ENCODE measurements at places on chromosomes 2 and 18.

DNA sequence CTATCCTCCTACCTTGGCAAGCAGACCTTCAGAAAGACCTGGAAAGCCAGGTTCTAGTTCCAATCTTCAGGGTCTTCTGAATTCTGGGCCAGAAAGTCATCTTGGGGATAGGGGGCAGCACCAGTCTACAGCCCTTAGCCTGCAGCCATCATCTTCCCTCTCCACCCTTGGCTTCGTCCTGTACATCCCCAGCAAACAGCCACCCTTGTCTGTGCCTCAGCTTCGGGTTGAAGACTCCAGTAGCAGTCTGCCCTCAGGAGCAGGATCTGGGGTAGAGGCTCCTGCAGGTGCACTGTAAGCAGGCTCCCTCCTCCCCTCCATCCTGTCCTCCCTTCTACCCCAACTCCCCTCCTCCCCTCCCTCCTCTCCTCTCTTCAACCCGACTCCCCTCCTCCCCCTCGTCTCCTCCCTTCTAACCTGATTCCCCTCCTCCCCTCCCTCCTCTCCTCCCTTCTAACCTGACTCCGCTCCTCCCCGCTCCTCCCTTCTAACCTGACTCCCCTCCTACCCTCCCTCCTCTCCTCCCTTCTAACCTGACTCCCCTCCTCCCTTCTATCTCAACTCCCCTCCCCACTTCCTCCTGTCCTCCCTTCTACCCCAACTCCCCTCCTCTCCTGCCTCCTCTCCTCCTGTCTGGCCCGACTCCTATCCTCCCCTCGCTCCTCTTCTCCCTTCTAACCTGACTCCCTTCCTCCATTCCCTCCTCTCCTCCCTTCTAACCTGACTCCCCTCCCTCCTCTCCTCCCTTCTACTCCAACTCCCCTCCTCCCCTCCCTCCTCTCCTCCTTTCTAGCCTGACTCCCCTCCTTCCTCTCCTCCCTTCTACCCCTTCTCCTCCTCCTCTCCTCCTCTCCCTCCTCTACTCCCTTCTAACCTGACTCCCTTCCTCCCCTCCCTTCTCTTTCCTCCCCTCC lies 90.1 kb upstream of the SMAD2 start:
- DNase-seq, result no peak

- DNase-seq, result no peak
Observed at GRCh38 chr2:48444404-48444803, 85.5 kb upstream of the STON1 start.

DNA sequence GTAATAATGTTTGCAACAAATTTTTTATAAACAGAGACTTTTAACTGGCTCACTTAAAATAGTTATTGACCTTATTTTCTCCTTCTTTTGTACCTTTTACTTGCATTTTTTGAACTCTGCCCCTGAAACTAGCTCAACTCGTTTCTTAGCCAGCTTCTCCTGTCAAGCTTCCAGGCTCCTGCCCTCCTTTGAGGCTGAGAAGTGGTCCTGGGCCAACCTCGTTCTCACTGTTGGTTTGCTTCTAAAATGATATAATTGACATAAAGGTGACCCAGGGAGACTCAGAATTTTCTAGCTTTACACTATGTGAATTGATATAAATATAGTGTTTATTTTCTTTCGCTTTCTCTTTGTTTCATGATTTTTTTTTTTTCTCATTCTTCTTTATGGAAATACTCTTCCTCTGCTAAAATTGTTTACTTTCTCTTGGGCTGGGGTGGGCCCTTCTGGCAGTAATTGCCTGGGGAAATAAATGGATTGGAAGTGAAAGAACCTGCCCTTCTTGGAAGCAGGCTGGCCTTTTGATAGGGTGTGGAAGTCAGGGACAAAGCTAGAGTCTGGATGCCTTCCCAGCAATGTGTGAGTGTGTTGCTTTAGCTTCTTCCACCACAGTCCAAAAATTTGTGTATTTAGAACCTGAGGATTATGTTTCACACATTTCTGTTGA lies 30.7 kb downstream of the GPD2 start:
- DNase-seq, result no peak

GRCh38 chr2:169676850-169677249 lies 17.4 kb downstream of the CFAP210 start:
- no peak for DNase-seq

DNA sequence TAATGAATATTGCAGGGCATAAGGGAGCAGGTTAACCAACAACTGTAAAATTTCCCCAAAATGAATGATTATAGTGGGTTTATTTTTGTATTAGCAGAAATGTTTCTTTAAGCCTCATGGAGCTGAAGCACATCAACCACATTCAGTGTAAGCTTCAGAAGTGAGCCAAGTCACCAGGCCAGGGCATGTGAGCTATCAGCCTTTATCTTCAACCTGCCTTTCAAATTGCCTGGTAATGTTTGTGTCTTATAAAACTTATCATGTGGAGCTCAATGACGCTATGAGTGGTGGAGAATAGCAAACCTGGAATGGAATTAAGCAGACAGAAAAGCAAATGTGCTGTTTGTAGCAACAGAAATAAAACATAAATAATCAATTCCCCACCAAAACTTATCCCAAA lies 1068.4 kb downstream of the LRP1B start:
- no peak for DNase-seq

DNA sequence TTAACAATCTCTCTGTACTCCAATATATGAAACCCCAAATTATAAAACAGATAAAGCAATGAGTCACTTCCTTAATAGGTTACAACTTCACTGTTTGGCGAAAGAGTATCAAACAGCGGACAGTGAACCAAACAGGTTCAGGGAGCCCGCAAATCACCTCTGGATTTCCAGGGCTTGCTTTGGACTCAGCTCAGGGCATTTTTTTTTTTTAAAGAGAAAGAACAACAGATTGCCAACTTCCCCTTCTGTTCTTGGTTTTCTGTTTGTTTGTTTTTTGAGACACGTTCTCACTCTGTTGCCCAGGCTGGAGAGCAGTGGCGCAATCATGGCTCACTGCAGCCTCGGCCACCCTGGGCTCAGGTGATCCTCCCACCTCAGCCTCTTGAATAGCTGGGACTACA lies 52.7 kb downstream of the ABCB11 start:
- no peak for DNase-seq

DNA sequence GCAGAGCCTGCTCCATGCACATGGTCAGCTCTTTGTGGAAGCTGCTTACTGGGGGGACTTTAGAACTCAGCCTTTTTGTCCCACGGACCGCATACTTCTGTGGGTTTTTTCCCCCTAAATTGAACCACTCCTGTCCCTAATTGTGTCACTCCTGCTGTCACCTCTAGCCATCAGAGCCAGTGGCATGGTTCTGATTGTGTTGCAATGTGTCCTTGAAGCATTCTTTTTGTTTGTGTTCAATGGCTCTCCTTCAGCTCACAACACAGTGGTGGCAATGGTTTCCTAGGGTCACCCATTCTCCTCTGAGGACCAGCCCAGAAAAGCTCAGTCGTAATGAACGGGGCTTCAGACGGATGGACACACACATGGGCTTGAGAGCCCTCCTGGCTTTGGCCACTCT lies 35.4 kb downstream of the CDCA7 start:
- no peak for DNase-seq

- no peak for DNase-seq
Observed at GRCh38 chr2:46540496-46541331, 61.3 kb downstream of the TMEM247 start.

DNA sequence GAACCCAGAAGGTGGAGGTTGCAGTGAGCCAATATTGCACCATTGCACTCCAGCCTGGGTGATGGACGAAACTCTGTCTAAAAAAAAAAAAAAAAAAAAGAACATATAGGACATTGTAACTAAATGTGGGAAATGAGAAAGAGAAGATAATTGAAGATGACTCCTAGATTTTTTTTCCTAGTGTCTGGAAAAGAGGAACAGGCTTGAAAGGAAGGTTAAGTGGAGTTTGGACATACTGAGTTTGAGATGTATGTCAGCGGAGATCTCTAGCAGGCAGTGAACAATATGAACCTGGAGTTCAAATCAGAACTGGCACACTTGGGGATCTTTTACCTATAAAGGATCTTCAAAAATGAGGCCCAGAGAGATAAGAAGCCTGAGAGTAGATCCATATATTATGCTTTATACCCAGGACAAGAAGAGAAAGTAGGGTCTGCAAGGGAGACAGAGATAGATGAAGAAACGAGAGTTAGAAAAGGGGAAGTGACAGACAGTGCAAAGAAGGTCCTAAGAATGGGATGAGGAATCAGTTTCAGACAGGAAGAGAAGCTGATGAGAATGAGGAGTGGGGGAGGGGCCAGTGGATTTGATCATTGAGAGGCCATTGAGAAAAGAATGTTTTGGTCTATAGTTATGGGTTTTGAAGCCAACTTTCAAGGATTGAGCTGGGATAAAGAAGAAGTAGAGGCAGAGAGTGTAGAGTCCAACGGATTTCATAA lies 46.9 kb upstream of the CD28 start:
- DNase-seq, result no peak

GRCh38 chr2:220417503-220417902 lies 790.1 kb downstream of the SLC4A3 start:
- no peak for DNase-seq

DNA sequence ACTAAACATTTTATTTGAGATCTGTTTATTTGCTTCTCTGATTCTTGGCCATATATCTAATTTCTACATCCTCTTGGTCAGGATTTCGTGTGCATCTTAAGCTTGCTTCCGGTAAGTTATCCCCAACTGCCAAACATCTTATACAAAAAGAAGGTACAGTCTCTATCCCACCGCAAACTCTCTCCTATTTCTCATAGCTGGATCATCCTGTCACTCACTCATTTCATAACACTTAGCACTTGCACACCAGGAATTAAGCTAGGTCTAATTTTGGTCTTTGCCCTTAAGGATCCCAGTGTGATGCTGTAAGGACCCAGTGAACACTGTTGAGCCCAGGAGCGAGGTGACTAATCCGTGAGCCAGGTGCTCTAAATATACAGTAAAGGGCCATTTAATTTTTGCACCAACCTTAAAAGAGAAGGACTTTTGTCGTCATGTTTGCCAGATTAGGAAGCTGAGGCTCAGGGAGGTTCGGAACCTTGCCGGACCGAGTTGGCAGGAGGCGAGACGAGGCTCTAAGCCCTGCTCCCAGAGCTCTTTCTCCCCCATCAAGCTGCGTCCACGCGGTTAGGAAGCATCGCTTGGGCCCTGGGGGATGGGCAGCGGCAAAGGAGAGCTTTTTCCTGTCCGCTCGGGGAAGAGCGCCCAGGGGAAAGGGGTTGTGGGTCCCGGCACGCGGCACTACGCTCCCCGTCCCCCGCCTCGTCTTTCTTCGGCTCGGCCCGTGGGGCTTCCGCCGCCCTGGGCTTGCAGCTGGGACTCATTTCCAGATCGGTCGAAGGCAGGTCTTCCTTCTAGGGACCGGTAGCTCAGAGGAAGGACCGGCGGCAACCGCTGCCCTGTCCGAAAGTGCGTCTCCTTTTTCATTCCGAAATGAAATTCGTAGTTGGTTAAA lies 4.1 kb upstream of the ITPRIPL1 start:
- DNase-seq, result no peak

DNA sequence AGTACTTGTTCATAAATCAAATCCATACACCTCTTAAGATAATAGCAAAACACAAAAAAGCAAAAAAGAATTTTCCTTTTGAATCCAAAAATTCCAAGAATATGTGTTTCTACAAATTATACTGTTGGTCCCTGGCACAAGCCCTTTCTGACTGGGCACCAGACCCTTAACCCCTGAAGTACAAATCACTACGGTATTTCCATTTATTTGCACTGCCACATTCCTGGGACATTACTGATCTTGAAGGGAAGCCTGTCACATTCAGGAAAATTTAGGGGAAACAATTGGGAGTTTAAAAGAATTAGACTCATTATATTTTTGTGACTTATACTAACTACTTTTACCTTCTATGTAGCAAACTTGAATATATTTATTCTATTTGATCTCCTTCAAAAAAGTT lies 98.8 kb downstream of the ZNF521 start:
- DNase-seq, result no peak

- no peak for DNase-seq
Observed at GRCh38 chr2:170101789-170102188, 76.2 kb upstream of the MYO3B start.

DNA sequence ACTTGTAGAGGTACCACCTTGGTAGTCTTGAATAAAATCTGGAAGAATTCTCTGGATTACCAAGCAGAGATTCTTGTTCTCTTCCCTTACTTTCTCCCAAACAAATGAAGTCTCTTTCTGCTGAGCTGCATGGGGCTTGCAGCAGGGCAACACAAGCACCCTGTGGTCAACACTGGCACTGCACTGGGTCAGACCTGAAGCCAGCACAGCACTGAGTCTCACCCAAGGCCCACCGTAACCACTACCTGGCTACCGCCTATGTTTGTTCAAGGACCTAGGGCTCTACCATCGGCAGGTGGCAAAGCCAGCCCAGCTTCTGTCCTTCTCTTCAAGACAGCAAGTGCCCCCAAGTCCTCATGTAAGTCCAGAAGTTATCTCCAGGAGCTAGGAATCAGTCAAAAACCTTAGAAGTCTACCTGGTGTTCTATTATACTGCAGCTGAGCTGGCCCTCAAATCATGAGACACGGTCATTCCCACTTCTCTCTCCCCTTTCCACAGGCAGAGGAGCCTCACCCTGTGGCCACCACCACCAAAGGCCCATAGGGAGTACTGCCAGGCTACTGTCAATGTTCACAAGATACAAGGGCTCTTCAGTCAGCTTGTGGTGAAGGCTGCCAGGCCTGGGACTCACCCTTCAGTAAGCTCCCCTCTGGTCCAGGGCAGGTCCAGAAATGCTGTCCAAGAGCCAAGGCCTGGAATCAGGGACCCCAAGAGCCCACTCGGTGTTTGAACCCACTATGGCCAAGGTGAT lies 18.4 kb downstream of the VPS54 start:
- no peak for DNase-seq

DNA sequence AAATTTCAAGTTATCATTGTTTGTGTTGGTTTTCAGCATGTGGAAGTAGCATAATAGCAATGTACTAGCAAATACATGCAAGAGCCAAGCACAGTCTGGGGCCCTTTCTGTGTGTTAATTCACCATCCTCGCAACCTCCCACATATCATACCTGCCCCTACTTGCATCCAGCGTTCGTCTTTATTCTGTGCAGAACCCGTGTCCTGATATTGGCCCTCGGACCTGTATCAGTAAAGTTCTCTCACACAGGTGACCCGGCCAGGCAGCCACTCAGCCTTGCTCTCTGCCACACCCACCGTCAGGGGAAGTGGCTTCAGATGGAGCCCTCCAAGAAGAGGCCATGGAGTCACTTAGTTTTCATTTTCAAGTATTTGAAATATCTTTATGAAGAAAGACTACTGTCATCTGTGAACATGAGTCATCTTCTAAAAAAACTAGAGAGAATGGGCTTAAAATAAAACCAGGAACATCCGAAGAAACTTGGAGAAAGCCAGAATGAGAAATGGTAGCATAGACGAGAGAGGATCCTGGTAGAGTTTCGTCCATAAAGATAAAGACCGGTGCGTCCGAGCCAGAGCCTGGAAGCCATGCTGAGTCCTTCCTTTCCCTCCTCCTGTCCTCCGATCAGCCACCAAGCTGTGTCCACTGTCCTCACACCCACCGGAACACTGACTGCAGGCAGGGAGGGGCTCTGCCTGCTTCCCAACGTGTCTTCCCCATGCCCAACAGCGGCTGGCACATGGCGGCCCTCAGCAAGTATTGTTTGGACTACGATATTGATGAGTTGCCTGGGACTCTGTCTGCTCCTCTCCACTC lies 57.3 kb upstream of the RPL31 start:
- no peak for DNase-seq

Measured in activated T-cell treated with anti-CD3 and anti-CD28 coated beads, Interleukin-2, amount 50 U/mL, for 48 hours (primary cell).